ENCODE measurements at places on chromosomes 6 and 20. TPM values are rescaled to one million over a fixed set of nuclear protein-coding genes. Genes with fewer than 3 reads are reported as not detected.

The LIME1 gene
- total RNA-seq = 3.5 TPM

The OR12D3 gene
- total RNA-seq = not detected

The MYCT1 gene
- 4.4 TPM for total RNA-seq

The MTFR2 gene
- total RNA-seq = 0.92 TPM

The HS3ST5 gene
- total RNA-seq = 26.1 TPM

The LY6G6F gene
- not detected for total RNA-seq

The IL17A gene
- total RNA-seq = not detected

The RARS2 gene
- 51.4 TPM for total RNA-seq

The EPPIN gene
- total RNA-seq = not detected

The SLC35D3 gene
- 1.4 TPM for total RNA-seq

The DACT2 gene
- 4.6 TPM for total RNA-seq

The CCR6 gene
- not detected for total RNA-seq

The FHL5 gene
- 0.92 TPM for total RNA-seq

The LY6G5C gene
- 2.5 TPM for total RNA-seq

The PPP1R16B gene
- total RNA-seq = 19.6 TPM

The SCUBE3 gene
- 3.9 TPM for total RNA-seq

The CGA gene
- total RNA-seq = not detected

The C6orf163 gene
- 6.2 TPM for total RNA-seq

The TCF21 gene
- total RNA-seq = under 0.01 TPM

The MYLK4 gene
- 1.2 TPM for total RNA-seq

The CALHM6 gene
- 8.5 TPM for total RNA-seq

The IRF4 gene
- not detected for total RNA-seq

The CASP8AP2 gene
- total RNA-seq = 39.9 TPM

The CEP85L gene
- total RNA-seq = 37.1 TPM

The RAMACL gene
- total RNA-seq = 2.1 TPM

The ASIP gene
- not detected for total RNA-seq

The PRDM13 gene
- 0.46 TPM for total RNA-seq

The TAAR8 gene
- total RNA-seq = not detected

The EDN3 gene
- total RNA-seq = 2.3 TPM

The CCN5 gene
- not detected for total RNA-seq

The ACTR5 gene
- 9.0 TPM for total RNA-seq

The TGM3 gene
- 0.46 TPM for total RNA-seq

The PAX1 gene
- total RNA-seq = not detected

The MARCKS gene
- total RNA-seq = 386 TPM

The RING1 gene
- 24.2 TPM for total RNA-seq

The KCNQ5 gene
- total RNA-seq = 5.5 TPM

The TRERF1 gene
- total RNA-seq = 4.8 TPM

The QKI gene
- 573 TPM for total RNA-seq

The OPN5 gene
- not detected for total RNA-seq

The SLC22A16 gene
- total RNA-seq = not detected

The IMPG1 gene
- total RNA-seq = not detected

The SNAI1 gene
- total RNA-seq = 0.23 TPM

The LCA5 gene
- total RNA-seq = 20.5 TPM

The SIRPB1 gene
- total RNA-seq = 1.2 TPM

The ATAT1 gene
- total RNA-seq = 55.1 TPM

The COL21A1 gene
- 5.8 TPM for total RNA-seq

The CITED2 gene
- total RNA-seq = 44.3 TPM

The SEL1L2 gene
- 0.23 TPM for total RNA-seq

The EMILIN3 gene
- total RNA-seq = 3.5 TPM

The SYS1 gene
- 39.4 TPM for total RNA-seq

The LIN28B gene
- total RNA-seq = 4.2 TPM

The LTB gene
- total RNA-seq = 0.46 TPM

The MAK gene
- total RNA-seq = 2.1 TPM

The FOXF2 gene
- total RNA-seq = 2.3 TPM

The F13A1 gene
- total RNA-seq = 10.4 TPM
